ENCODE measurements at places on chromosomes 13 and 19.
A peak's percentile ranks its signal among the peaks of the same experiment; 100 is the strongest.

GRCh38 chr13:65090186-65090585, 2139.9 kb downstream of the PCDH9 start:
- H3K4me1 ChIP-seq, result no peaks in the 10 kb centered on the region
- no peak overlapping the region for H3K27ac ChIP-seq
- no peak overlapping the region for H3K4me3 ChIP-seq
- H3K36me3 ChIP-seq, result no peaks in the 10 kb centered on the region

DNA sequence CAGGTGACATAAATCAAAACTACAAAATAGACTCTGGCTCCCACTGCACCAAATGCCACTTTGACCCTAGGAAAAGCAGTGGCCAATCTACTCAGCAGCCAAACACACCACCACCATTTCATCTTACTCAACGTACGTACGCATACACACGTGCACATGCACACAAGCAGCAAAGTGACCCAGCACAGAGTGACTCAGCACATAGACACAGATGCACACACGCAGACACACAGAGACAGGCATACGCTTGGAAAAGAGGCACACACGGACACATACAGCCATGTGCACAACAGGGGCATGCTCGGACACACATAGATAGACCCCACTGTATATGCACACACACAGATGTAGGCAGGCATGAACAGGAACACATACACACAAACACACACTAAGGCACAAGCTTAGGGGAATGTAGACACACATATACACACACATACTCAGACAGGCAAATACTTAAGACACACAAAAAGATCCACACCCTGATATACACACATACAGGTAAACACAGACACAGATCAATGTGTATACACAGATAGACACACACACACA, 37.3 kb downstream of the PEPD start:
- H3K27ac ChIP-seq, result no peak overlapping the region
- DNase-seq, result no peak
- H3K4me1 ChIP-seq, result peaks cover 2% of the 10 kb centered on the region
- H3K27me3 ChIP-seq, result no peaks in the 10 kb centered on the region
- H3K36me3 ChIP-seq, result peaks cover 6% of the 10 kb centered on the region

- H3K27ac ChIP-seq, result no peak overlapping the region
- H3K4me1 ChIP-seq, result no peaks in the 10 kb centered on the region
- no peaks in the 10 kb centered on the region for H3K27me3 ChIP-seq
- H3K4me3 ChIP-seq, result no peak overlapping the region
- no peak for DNase-seq
- H3K36me3 ChIP-seq, result no peaks in the 10 kb centered on the region
Observed at GRCh38 chr13:66462187-66462586, 767.9 kb downstream of the PCDH9 start.

DNA sequence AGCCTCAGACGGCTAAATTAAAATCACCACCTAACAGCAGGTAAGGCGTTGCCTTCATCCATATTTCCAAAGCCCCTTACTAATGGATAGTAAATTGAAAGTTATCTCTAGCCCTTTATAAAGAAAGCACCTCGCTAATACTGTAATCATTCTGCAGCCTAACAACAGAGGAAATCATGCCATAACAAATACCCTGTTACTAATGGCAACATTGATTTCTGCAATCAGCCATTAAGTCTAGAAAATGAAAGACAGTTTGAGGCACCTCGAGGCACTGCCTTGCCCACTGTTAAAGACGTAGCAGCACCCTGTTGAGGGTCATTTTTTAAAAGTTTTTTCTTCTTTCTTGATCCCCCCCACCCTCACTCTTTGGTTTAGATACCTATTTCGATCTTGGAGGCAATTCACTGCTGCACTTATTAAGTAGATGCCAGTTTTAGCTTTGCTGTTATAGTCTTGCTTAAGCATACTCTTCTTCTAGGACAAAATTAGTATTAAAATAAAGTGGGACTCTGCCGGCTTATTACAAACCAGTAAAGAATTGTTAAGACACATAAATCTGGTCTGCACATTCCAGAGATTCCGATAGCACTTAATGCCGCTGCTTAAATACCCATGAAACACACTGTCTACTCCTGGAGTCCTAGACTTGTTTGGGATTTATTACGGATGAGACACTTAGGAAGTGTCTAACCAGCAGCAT, 74.8 kb downstream of the ZNF536 start:
- H3K4me1 ChIP-seq, result no peaks in the 10 kb centered on the region
- no peak for DNase-seq
- no peak overlapping the region for H3K27ac ChIP-seq
- H3K36me3 ChIP-seq, result no peaks in the 10 kb centered on the region

GRCh38 chr13:73849292-73849691, 284.9 kb downstream of the KLF12 start:
- H3K36me3 ChIP-seq, result peaks cover 21% of the 10 kb centered on the region
- no peaks in the 10 kb centered on the region for H3K27me3 ChIP-seq
- H3K4me1 ChIP-seq, result peaks cover 46% of the 10 kb centered on the region
- H3K4me3 ChIP-seq, result no peak overlapping the region

- DNase-seq, result no peak
- H3K27me3 ChIP-seq, result no peaks in the 10 kb centered on the region
- no peak overlapping the region for H3K4me3 ChIP-seq
- no peaks in the 10 kb centered on the region for H3K4me1 ChIP-seq
- no peaks in the 10 kb centered on the region for H3K36me3 ChIP-seq
Observed at GRCh38 chr13:63625869-63626268, 2210.2 kb upstream of the PCDH20 start.

DNA sequence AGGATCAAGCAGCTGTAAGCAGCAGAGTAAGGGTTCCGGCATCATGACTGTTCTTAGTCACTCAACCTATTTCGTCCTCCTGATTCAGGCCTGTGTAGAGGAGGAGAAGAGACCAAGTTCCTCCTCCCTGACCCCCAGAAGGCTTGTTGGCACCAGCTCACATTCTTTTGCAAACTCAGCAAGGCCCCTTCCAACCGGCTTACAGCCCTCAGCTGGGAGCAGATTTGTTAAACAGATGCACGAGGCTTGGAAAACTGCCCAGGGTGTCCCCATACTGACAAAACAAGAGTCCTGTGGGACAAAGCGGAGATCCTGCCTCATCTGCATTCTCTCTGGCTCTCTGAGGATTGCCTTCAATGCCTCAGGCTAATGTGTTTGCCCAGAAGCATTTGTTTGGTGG, 113.2 kb upstream of the SOX21 start:
- H3K4me1 ChIP-seq, result no peaks in the 10 kb centered on the region
- no peak for DNase-seq
- H3K36me3 ChIP-seq, result no peaks in the 10 kb centered on the region
- no peak overlapping the region for H3K4me3 ChIP-seq
- peaks cover 8% of the 10 kb centered on the region for H3K27me3 ChIP-seq

DNA sequence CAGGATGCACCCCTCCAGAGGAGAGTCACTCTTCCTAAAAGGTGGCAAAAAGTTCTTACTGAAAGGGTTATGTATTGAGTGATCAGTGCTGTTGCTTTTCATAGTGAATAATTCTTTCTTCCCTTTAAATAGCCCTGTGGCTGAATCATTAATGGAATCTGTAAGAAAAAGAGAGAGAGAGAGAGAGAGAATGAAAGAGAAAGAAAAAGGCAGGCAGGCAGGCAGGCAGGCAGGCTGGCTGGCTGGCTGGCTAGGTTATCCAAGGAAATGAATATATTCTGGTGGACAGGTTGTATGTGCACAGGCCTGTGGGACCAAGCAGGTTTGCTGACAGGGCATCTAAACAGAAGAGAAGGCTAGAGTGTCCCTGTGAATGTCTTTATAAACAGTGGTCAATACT, 100.5 kb downstream of the DLEU7 start:
- peak overlapping the region; percentile 8 for H3K27ac ChIP-seq
- no peak for DNase-seq
- no peaks in the 10 kb centered on the region for H3K36me3 ChIP-seq
- peaks cover 4% of the 10 kb centered on the region for H3K4me1 ChIP-seq

DNA sequence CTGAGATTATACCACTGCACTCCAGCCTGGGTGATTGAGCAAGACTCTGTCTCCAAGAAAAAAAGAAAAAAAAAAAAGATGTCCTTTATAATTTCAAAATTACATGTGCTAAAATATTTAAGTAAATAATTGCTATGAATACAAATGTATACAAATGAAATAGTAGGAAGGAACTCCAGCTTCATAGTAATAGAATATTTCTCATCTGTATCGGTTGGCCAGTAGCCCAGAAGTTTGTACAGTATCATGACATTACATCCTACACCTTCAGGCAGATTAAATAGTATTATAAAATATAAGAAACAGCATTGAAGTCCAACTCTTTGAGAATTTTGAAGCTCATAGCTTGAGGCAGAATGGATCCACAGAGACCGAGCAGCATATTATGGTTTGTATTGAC, 36.5 kb upstream of the CLDN10 start:
- no peak overlapping the region for H3K4me3 ChIP-seq
- peaks cover 39% of the 10 kb centered on the region for H3K27me3 ChIP-seq
- H3K4me1 ChIP-seq, result no peaks in the 10 kb centered on the region
- H3K27ac ChIP-seq, result no peak overlapping the region
- H3K36me3 ChIP-seq, result no peaks in the 10 kb centered on the region

DNA sequence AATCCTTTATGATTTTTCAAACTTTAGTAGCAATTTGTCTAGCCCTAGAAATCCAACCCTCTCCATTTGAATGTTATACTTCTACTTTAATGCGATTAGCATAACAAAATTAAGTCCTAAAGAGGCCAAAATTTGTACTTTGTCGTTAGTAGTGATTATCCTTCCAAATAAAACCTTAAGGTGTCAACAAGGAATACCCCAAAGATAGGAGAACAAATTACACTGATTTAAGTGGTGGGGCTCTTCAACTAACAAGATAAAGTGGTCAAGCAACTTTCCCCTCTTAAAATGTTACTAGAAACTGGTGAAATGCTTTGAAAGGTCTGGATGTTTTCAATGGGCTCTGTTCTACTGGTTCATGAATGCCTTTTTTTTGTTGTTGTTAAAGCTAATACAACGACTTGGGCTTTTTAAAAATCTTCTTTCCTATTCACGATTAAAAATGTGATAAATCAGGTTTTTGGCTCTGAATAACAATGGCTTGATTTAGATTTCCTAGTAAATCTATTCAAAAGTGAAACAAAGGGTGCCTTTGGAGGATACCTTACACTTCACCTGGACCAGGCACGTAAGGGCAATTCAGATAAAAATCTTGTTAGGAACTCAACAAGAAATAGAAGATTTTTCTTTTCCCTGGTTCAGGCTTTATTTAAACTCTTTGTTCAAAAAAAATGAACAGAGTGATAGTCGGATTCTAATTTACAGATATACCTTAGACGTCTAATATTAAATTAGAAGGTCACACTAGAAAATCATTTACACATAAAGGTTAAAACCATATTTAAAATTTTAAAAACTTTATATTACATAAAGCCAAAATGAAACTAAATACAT, 3.1 kb downstream of the SOX21 start:
- H3K36me3 ChIP-seq, result no peaks in the 10 kb centered on the region
- peaks cover 76% of the 10 kb centered on the region for H3K27me3 ChIP-seq
- peaks cover 6% of the 10 kb centered on the region for H3K4me1 ChIP-seq
- no peak for DNase-seq
- H3K4me3 ChIP-seq, result no peak overlapping the region

- H3K36me3 ChIP-seq, result peaks cover 11% of the 10 kb centered on the region
Observed at GRCh38 chr13:39655041-39655568, 357 bp upstream of the COG6 start.

DNA sequence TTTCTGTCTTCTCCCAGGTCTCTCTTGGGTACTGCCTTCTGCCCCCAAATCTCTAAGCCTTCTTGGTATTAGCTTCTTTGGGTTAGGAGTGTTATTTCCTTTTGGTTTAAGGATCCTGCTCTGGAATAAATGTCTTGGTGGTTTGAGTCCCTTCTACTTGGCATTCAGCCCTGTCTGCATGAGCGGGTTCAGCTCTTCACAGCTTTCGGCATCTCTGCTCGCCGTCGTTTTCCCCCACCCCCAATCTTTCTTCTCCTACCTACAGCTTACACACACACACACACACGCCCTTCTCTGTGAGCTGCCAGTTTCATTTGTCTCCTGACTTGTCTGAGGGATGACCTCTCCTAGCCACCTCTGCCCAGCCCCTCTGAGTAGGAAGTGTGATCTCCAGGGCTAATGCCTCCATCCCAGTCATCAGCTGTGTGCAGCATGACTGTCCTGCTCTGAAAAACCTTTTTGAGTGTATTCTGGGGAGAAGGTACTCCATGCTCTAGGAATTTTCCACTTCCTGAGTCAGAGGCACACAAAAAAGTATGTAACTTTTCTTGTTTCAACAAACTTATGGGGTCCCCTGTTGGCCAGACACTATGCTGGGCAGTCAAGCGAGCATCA, 4.7 kb downstream of the CNOT3 start:
- H3K27ac ChIP-seq, result peak overlapping the region; percentile 79
- H3K4me1 ChIP-seq, result peaks cover 38% of the 10 kb centered on the region
- no peaks in the 10 kb centered on the region for H3K27me3 ChIP-seq
- peaks cover 60% of the 10 kb centered on the region for H3K36me3 ChIP-seq
- no peak overlapping the region for H3K4me3 ChIP-seq

DNA sequence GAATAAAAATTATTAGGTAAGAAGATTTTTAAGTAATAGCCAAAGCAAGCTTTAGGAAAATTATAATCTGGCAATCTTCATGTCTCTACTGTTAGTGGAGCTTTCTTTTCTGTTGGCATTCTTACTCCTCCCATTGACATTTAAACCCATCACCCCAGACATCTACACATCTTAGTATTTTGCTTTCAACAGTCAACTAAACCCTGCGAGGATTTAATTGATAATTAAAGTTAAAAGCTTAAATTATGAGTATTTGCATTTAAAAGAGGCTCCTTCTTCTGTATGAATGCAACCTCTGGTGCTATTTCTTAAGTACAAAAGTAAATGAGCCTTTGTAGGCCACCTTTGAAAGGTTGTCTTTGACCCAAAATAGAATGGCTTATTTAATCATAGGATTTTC, 148.1 kb downstream of the DACH1 start:
- DNase-seq, result no peak
- H3K27ac ChIP-seq, result no peak overlapping the region
- no peaks in the 10 kb centered on the region for H3K27me3 ChIP-seq
- no peaks in the 10 kb centered on the region for H3K4me1 ChIP-seq
- no peaks in the 10 kb centered on the region for H3K36me3 ChIP-seq

GRCh38 chr19:52590728-52591127, 20.6 kb downstream of the ZNF701 start:
- H3K27me3 ChIP-seq, result no peaks in the 10 kb centered on the region
- no peak overlapping the region for H3K27ac ChIP-seq
- H3K36me3 ChIP-seq, result peaks cover 16% of the 10 kb centered on the region
- no peak overlapping the region for H3K4me3 ChIP-seq
- peaks cover 5% of the 10 kb centered on the region for H3K4me1 ChIP-seq
- DNase-seq, result no peak

- DNase-seq, result no peak
- H3K27me3 ChIP-seq, result no peaks in the 10 kb centered on the region
- peaks cover 26% of the 10 kb centered on the region for H3K4me1 ChIP-seq
- H3K27ac ChIP-seq, result no peak overlapping the region
- H3K4me3 ChIP-seq, result no peak overlapping the region
- H3K36me3 ChIP-seq, result peaks cover 39% of the 10 kb centered on the region
Observed at GRCh38 chr19:36577271-36577996, 4.3 kb upstream of the ZNF529 start.

DNA sequence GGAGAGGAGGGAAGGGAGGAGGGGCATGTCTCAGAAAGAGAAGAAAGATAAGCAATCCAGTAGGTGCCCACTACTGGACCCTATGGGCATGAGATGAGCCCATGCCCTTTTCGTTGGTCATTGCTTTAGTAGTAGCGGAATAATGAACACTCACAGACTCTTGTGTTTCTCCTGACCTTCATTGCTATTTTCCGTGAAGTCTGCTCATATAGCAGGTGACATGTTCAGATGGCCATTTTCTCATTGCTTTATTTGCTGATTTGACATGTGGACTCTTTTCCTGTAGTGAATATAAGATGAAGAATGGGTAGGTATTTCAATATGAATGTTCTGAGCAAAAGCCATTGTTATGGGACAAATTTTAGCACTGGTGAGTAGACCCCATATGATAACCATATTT, 16.4 kb downstream of the WDFY2 start:
- no peaks in the 10 kb centered on the region for H3K27me3 ChIP-seq
- H3K4me3 ChIP-seq, result no peak overlapping the region
- DNase-seq, result no peak
